Tibial nerve (tissue), 4 donors: ENCODE measurements at places on chromosomes 5 and 9.

GRCh38 chr5:72441094-72441723 is 66.0 kb downstream of the ZNF366 start:
- no peak for DNase-seq

DNA sequence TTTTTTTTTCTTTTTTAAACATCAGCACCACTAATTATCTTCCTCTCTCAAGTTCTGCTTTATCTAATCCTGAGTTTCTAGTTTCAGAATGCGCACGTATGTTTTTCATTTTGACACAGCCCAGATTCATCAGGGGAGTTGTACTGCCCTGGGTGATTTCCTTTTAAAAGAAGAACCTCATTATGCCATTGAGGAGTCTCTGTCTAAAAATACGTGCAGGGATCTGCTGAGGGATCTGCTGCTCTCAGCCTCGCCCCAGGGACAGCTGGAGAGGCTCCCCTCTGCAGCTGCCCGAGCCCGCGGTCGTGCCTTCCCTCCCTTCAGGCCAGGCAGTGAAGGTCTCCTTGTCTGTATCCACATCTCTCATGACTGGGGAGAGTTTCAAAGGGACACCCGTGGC is 273.1 kb downstream of the ARHGEF28 start:
- DNase-seq: no peak

DNA sequence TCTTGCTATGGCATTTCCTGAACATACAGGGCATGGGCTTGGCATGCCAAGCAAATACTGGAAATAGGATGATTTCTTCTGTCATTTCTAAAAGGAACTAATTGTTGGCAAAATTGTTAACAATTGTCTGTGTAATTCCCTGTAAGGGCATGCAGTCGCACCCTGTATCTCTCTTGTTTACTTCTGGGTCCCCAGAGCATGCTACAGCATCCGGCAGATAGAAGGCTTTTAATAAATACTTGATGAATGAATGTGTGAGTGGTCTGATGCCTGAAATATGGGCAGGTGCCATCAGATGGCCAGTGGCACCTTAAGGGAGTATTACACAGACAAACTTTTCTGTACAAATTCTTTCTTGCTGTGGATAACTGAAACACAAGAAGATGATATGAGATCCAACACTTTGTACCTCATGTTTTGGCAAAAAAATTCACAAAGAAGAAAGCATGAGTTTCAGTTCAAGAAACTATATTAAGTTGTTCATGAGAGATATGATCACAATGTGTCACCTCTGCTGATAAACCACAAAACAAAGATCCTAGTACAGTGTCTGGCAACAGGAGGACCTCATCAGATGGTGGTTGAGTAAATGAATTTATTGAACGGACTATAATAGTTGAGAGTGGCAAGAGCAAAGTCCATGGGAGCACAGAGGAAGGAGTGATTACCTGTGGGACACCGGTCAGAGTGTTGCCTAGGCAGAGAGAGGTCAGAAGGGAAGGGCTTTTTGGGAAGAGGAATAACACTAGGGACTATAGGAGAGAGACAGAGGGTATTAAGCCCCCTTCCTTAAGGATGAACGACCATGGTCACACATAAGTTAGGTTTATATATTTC is 194.2 kb downstream of the ATP10B start:
- no peak for DNase-seq

- DNase-seq: no peak
These were observed 315.3 kb upstream of the MSX2 start for GRCh38 chr5:174409070-174409469.

DNA sequence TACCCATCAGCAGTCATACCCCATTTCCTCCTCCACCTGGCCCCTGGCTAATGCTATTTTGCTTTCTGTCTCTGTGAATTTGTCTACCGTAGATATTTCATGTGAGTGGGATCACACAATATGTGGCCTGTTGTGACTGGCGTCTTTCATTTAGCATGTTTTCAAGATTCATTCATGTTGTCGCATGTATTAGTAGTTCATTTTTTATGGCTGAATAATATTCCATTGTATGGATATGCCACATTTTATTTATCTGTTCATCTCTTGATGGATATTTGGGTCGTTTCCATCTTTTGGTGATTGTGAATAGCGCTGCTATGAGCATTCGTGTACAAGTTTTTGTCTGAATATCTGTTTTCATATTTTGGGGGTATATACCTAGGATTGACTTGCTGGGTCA is 33.9 kb downstream of the PSD2 start:
- no peak for DNase-seq

- no peak for DNase-seq
These were observed 5.1 kb downstream of the IGFBPL1 start for GRCh38 chr9:38419181-38419580.

GRCh38 chr9:136049491-136050265 is 45.4 kb downstream of the NACC2 start:
- no peak for DNase-seq

GRCh38 chr5:36770125-36770524 is 106.4 kb upstream of the NIPBL start:
- DNase-seq: no peak

- no peak for DNase-seq
These were observed 39.5 kb downstream of the PRKACG start for GRCh38 chr9:68974431-68974830.

DNA sequence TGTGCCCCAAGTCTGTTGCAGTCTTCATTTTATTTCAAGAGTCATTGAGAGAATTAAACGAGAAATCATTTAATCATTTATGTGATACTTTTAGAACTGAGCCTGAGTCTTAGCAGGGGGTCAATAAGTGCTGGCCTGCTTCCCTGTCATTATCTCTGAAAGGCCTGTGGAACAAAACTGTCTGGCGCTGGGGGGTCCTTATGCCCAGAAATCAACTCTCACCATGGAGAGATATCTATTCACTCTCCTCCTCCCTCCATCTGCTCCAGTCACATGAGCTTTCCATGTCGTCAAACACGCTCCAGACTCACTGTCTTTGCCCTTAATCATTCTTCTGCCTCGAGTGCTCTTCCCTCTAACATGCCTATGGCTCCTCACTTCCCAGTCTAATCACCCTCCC is 136.8 kb downstream of the ESM1 start:
- DNase-seq: no peak

- DNase-seq: peak; percentile 92
These were observed 51.9 kb downstream of the NIPAL4 start for GRCh38 chr5:157511651-157512644.

DNA sequence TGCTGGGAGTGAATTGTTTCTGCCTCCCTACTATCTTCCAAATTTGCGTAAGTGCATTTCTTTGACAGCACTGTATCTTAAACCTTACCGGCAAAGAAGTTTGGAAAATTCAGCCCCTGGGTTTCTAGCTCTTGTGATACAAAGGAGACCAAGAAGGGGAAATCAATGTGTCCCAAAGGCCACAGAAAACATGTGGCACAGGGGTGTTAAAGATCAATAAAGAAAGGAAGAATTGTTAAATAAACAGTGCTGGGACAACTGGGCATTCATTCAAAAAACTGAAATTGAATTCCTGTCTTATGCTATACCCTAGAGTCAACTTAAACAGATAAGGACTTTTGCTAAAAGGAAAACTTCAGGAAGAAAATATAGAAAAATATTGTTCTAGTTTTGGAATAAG is 328.1 kb downstream of the MAN2A1 start:
- DNase-seq: no peak

DNA sequence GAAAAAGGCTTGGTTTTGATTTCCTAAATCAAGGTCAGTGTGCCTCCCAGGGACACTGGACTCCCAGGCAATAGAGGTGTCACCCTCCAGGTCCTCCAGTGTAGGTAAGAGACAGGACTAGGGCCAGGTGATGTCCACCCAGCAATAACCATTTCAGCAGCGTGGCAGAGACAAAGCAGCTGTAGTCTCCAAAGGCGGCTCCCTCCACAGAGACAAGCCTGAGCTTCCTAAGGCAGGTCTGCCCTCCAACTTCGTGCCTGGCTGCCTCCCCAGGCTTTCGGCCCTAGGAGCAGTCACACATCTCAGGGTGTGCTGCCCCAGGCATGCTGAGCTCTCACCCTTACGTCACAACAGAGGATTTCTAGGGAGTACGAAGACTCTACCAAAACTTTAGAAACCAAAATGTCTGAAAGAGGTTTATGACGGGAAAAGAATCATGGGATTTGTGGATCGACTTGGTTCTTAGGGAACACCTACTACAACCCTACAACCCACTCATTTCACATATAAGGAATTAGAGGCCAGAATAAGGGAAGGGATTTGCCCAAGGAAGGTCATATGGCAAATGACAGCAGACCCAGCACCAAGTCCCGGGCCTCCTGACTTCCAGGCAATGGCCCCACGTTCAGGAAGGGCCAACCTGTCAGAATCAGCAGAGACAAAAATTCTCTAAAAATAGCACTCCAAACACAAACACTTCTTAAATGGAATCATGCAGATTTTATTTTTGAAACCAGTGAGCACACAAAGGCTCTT is 105.5 kb downstream of the KLHL3 start:
- DNase-seq: no peak

- DNase-seq: no peak
These were observed 591.1 kb downstream of the SEMA5A start for GRCh38 chr5:8954801-8955200.

GRCh38 chr5:154370119-154370518 is 75.7 kb upstream of the SAP30L start:
- DNase-seq: no peak

- DNase-seq: no peak
These were observed 219.9 kb upstream of the GAS1 start for GRCh38 chr9:87167161-87167560.

DNA sequence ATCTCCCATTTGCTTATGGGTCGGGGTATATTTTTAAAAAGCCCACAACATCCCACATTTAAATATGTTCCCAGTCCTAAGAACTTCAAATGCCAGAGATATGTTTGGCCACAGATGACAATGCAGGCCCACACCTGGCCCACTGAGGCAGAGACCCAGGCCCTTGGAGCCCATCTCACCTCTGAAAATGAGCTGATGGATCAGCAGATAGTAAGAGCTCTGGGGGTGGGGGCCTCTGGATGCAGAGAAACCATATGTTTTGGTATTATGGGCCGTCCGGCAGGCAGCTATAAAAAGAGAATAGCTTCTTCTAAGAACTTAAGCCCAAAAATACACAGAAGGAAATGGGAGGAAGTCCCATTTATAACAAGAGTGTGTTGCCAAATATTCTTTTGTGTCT is 256.0 kb downstream of the GRIA1 start:
- no peak for DNase-seq

DNA sequence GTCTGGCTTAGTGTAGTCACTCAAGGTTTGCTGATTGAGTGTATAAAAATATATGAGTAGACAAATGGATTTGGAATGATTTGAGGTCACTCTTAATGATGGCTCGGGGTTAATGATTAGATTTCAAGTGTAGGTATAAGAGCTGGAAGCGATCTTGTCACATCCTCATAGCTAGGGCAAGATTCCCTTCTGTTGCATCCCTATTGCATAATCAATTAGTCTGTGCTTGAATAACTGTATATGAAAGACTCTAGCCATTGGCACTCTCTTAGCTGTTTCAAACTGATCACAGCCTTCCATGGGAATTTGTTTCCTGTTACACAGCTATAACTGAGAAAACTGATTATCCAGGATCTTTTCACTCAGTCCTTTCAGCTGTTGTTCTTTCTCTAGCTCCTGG is 811.6 kb downstream of the TLE4 start:
- DNase-seq: no peak

DNA sequence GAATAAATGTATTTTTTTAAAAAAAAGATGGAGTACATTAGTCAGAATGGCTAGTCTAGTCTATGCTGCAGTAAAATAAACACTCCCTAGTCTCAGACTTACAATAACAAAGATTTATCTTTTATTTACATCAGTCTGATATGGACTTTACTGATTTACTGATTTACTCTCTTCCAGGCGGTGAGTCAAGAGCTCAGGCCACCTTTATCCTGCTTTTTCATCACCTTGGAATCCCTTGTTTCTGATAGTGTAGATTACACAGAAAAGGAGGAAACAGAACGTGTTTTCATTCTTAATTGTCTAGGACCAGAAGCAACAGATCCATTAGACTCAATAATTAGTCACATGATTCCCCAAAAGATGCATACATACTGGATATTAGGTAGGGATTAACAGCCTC is 290.1 kb upstream of the TRPC7 start:
- no peak for DNase-seq

GRCh38 chr5:74035521-74035937 is 409.5 kb downstream of the ARHGEF28 start:
- DNase-seq: no peak

GRCh38 chr9:91056917-91057316 is 255.3 kb downstream of the SYK start:
- DNase-seq: no peak

DNA sequence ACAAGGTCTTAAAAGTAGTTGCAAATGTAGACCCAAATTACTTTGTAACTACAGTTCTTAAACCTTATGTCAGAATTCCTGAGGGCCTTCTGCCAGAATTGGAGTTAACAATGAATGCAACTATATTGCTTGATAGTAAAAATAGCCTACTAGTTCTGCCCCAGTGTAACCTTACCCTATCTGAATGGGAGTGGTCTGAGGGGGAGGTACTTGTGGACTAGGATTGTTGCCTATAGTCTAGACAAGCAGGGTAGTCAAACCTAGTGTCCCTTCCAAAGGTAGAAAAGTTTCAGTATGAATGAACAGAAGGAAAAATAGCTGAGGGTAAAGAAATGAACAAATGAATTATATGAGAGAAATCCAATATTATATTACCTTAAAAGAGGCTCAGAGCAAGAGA is 242.2 kb downstream of the PJA2 start:
- DNase-seq: no peak

DNA sequence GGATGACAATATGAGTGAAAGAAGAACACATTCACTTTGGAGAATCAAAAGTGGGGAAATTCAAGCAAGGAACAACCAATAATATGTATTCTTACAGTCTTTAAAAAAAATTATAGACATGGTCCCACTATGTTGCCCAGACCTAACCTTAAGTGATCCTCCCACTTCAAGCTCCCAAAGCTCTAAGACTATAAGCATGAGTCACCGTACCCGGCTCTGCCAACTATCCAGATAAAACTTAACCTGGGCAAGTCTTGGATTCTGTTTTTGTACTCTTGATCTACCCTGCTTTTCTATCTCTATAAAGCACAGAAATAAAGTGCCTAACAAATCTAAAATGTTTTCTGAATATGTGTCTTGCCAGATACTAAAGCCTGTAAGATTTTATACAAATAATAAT is 30.9 kb downstream of the CEMIP2 start:
- no peak for DNase-seq

DNA sequence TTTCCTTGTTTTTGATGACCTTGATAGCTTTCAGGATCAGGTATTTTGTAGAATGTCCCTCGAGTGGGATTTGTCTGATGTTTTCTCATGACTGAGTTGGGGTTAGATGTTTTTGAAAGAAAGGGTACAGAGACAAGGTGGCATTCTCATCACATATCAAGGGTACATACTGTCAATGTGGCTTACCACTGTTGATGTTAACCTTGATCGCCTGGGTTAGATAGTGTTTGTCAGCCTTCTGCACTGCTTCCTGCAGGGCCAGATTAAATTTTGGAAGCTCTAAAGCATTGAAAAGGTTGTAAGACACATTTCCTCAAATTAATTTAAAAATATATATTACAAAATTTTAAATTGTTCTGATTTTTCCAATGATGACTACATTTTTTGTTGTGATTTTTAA is 287.4 kb upstream of the ACTBL2 start:
- no peak for DNase-seq

GRCh38 chr9:112325127-112325526 is 8.3 kb downstream of the PTBP3 start:
- no peak for DNase-seq
